Left lung (tissue), 14 donors: ENCODE measurements at places on chromosomes 6 and 20. TPM values are rescaled to one million over a fixed set of nuclear protein-coding genes. Genes with fewer than 3 reads are reported as not detected.

- H3K36me3 ChIP-seq: no peaks in the 10 kb centered on the region
- no peak for DNase-seq
- no peaks in the 10 kb centered on the region for H3K4me1 ChIP-seq
- H3K4me3 ChIP-seq: no peak overlapping the region
- H3K27me3 ChIP-seq: no peaks in the 10 kb centered on the region
- no peak overlapping the region for H3K27ac ChIP-seq
Measured at GRCh38 chr6:118982575-118982911, 47.6 kb upstream of the MCM9 start.

DNA sequence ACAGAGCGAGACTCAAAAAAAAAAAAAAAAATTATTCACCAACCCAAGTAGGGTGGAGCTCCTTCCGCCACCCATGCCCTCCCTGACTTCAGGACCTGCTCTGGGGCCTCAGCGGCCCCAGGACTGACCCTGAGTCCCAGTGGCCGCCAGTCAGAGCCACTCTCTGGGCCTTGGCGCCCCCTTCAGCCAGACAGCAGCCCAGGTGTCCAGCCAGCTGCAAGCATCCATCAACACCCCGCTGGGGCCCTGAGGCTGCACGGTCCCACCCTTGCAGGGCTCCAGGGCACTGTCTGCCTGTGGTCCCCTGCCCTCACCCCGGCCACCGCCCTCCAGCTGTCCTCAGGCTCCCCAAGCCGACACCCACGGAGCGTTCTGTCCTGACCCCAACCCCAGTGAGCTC lies 11.4 kb upstream of the KCNQ2 start:
- H3K27me3 ChIP-seq: peaks cover 20% of the 10 kb centered on the region
- H3K27ac ChIP-seq: no peak overlapping the region
- no peak overlapping the region for H3K4me3 ChIP-seq
- H3K4me1 ChIP-seq: peaks cover 4% of the 10 kb centered on the region
- DNase-seq: peak; percentile 72
- H3K36me3 ChIP-seq: no peaks in the 10 kb centered on the region

- peaks cover 13% of the 10 kb centered on the region for H3K36me3 ChIP-seq
- H3K4me3 ChIP-seq: no peak overlapping the region
Measured at GRCh38 chr20:32124916-32125454, 15.5 kb downstream of the TM9SF4 start.

DNA sequence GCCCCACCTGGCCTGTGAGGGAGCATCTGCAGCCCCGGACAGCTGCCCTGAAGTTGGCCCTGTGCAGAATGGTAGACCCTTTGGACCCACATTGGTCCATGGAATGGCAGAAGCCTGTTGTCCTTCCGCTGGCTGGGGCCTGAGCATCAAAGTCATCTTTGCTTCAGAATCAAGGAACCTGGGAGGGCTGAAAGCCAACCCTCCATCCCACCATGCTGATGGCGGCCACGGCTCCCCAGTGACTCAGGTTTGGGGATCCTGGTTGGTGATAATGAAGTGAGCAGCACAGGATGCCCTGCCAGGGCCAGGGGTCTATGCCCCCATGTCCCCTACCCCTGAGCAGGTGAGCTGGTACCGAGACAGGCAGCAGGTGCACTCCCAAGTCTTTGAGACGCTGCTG lies 52.8 kb downstream of the YTHDF1 start:
- DNase-seq: no peak
- H3K36me3 ChIP-seq: no peaks in the 10 kb centered on the region
- H3K4me1 ChIP-seq: no peaks in the 10 kb centered on the region
- H3K27me3 ChIP-seq: no peaks in the 10 kb centered on the region
- H3K4me3 ChIP-seq: no peak overlapping the region
- H3K27ac ChIP-seq: no peak overlapping the region

ASCC3 gene
- 43.0 TPM for total RNA-seq

BEND3 gene
- 5.6 TPM for total RNA-seq

DNA sequence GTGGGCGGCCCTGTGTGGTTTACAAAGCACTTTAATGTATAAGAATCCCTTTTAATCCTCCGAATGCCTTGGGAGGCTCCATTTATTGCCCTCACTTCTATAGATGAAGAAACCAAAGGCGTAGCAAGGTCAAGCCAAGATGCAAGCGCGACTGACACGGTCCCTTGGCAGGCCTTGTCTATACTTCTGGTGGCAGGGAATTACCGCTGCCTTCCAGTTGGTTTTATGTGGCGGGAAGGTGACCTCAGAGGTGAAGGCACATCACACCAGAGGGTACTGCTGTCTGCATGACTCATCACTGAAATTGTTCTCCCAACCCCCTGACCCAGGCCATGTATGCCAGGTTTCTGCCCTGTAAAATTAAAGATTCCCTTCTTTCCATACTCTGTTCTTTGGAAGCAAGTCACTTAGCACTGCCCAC lies 36.1 kb upstream of the NAA20 start:
- H3K4me3 ChIP-seq: no peak overlapping the region
- no peaks in the 10 kb centered on the region for H3K27me3 ChIP-seq
- peaks cover 95% of the 10 kb centered on the region for H3K4me1 ChIP-seq

- no peaks in the 10 kb centered on the region for H3K27me3 ChIP-seq
- peaks cover 2% of the 10 kb centered on the region for H3K36me3 ChIP-seq
- H3K4me3 ChIP-seq: peak within 1 kb of the TSS; percentile 26
Measured at GRCh38 chr20:11917663-11918062, at the start of gene BTBD3. Gene BTBD3, plus strand, starts transcription at chr20:11917893. Its CDS starts 383 bp downstream, at chr20:11918276.

DNA sequence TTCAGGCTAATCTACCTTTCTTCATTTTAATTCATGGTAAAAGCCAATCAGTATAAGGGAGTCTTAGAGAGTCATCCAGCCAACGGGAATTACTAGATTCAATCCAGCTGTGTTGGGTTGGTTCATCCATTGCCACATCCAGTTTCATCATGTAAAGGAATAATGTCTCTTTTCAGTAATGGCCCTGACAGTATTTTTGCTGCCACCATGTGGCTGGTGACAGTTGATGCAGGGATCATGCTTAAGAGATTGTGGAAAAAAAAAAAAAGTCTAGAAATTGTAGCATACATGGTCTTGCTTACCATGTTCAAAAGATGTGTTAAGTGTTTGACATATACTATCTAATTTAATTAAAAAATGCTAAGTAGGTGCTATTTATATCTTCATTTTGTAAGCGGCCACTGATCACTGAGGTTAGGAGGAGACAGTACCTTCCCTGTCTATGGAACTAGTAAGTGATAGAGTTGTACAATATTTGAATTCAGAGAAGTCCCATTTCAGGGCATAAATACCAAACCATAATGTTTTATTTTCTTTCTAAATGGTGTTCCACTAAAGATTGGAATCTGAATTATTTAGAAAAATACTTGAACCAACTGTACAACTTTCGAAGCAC lies 135.9 kb downstream of the KHDRBS2 start:
- H3K27ac ChIP-seq: no peak overlapping the region
- no peak overlapping the region for H3K4me3 ChIP-seq
- peak; percentile 64 for DNase-seq
- H3K36me3 ChIP-seq: no peaks in the 10 kb centered on the region
- peaks cover 3% of the 10 kb centered on the region for H3K4me1 ChIP-seq
